IPS-NIHi11 (cell line): ENCODE measurements at places on chromosomes 5 and 9.

- no peak for DNase-seq
Measured at GRCh38 chr5:37533851-37534250, 154.7 kb downstream of the WDR70 start.

GRCh38 chr5:120779674-120780073, 315.6 kb downstream of the PRR16 start:
- DNase-seq = no peak

DNA sequence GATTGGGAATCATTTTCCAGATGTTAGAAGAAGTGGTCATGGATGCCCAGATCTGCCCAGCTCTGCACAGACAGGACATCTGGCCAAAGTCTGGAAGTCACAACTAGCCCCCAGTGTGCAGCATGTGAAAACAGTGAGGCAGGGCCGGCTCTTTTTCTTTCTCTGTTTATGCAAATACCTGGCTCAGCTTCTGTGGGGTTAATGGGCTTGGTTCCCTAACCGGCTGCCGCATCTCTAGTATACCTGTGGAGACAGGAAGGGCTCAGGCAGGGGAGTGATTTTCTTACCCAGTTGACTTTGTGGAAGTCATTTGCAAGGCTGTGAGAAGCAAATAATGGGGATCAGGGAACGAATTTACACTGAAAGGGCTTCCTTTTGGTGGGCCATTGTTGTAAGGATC, 254.8 kb upstream of the PANK3 start:
- DNase-seq = peak; percentile 66

GRCh38 chr9:87653941-87654340, 72.0 kb upstream of the CTSL start:
- DNase-seq = no peak
